ENCODE measurements at places on chromosomes 1 and 21.
A peak's percentile ranks its signal among the peaks of the same experiment; 100 is the strongest.

- peak; percentile 79 for DNase-seq
These were observed 93.8 kb upstream of the TMPRSS2 start for GRCh38 chr21:41601573-41602368.

- DNase-seq, result no peak
These were observed 42.0 kb upstream of the LDLRAP1 start for GRCh38 chr1:25501235-25502058.

- DNase-seq, result no peak
These were observed 30.0 kb downstream of the PRKACB start for GRCh38 chr1:84174051-84174556.

- no peak for DNase-seq
These were observed 45.5 kb downstream of the OLFML2B start for GRCh38 chr1:161978011-161978790.

GRCh38 chr1:49854741-49855140, 169.0 kb downstream of the AGBL4 start:
- peak; percentile 95 for DNase-seq

- DNase-seq, result no peak
These were observed 33.4 kb downstream of the INKA2 start for GRCh38 chr1:111705841-111706240.

- no peak for DNase-seq
These were observed 35.2 kb downstream of the PEX14 start for GRCh38 chr1:10509809-10510509.
